ENCODE measurements at places on chromosomes 12 and 14.

- DNase-seq = no peak
Measured at GRCh38 chr14:30822080-30822571, 52.2 kb upstream of the COCH start.

GRCh38 chr14:64266239-64266638, 27.9 kb downstream of the ESR2 start:
- no peak for DNase-seq

DNA sequence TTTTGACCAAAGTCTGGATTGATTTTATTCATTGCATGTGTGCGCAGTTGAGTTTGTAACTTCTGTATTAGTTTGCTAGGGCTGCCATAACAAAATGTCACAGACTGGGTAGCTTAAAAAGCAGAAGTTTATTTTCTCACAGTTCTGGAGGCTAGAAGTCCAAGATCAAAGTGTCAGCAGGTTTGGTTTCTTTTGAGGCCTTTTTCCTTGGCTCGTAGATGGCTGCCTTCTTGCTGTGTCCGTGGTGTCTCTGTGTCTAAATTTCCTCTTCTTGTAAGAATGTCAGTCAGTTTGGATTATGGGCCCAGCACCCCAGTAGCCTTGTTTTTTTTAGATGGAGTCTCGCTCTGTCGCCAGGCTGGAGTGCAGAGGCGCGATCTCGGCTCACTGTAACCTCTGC, 11.8 kb downstream of the DNM1L start:
- no peak for DNase-seq

DNA sequence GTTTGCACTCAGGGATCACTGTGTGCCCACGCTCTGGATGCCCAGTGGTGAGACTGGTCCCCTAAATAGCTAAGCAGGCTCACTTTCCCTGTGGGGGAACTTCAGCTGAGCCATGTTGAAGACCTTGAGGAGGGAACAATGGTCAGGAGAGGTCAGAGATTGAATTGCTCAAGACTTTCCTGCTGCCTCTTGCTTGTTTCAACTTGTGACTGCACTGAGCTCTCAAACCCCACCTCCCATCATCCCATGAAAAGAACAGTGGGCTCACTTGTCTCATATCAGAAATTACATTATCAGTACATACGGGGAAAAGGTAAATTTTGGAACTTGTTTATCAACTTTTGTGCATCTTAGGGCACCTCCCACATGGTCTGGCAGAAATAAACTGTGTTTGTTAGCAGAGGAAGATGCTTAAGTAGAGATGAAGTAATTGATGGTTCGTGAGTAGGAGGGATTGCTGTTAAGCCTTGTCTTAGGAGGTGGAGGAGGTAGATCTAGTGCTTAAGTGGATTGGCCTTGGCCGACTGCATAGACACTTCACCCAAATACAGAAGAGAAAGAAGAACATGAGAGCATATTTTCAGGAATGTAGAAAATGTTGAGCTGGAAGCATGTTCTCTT, 15.0 kb upstream of the SERPINA1 start:
- no peak for DNase-seq

GRCh38 chr14:69812711-69813110, 15.7 kb upstream of the SLC10A1 start:
- DNase-seq = no peak

DNA sequence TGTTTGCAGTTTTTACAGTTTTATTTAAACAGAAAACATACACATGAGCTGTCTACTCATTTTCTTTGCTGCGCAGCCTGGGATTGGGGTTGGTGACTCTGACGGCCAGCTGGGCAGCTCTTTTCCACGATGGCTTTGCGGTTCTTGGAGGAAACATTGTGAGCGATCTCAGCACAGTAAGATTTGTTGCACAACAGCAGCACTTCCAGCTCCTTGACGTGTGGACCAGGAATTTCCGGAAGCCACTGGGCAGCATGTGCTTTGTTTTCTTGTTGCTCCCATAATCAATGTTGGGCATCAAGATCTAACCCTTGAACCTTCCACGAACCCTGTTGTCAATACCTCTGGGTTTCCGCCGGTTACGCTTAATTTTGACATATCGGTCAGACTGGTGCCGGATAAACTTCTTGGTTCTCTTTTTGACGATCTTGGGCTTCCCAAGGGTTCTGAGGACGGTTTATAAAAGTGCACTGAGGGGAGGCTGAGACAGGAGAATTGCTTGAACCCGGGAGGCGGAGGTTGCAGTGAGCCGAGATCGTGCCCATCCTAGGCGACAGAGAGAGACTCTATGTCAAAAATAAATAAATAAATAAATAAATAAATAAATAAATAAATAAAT, 21.8 kb downstream of the FKBP11 start:
- DNase-seq = no peak
